ENCODE measurements at places on chromosomes 7 and 10.
A peak's percentile ranks its signal among the peaks of the same experiment; 100 is the strongest.

DNA sequence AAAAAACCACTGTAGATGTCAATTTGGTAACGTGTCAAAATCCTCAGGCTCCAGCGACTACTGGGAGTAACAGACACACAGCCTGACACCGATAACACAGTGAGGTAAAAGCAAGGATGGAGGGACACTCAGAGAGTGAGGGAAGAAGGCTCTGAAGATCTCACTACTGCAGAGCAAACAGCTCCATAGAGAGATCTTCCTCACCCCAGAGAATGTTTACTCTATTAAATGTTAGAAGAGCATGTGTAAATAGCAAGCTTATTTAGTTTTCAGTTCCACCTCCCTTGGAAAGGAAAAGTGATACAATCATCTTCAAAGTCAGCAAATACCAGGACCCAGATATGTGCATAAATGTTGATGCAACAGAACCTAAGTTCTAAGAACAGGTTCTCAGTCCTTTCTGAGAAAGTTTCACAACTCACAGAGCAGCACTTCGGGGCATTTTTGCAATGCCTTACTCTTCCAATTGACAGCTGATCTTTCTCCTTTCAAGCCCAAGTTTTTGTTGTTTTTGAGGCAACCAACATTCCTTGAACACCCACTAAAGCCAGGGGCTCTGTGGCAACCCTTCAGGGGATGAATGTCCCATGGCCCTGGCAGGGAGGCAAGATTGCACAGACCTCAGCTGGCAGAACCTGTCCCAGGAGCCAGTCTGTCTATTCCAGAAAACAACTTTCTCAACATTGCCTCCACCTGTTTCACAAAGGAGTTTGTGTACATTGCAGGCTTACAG is 177.4 kb downstream of the SFMBT2 start:
- no peak for DNase-seq

DNA sequence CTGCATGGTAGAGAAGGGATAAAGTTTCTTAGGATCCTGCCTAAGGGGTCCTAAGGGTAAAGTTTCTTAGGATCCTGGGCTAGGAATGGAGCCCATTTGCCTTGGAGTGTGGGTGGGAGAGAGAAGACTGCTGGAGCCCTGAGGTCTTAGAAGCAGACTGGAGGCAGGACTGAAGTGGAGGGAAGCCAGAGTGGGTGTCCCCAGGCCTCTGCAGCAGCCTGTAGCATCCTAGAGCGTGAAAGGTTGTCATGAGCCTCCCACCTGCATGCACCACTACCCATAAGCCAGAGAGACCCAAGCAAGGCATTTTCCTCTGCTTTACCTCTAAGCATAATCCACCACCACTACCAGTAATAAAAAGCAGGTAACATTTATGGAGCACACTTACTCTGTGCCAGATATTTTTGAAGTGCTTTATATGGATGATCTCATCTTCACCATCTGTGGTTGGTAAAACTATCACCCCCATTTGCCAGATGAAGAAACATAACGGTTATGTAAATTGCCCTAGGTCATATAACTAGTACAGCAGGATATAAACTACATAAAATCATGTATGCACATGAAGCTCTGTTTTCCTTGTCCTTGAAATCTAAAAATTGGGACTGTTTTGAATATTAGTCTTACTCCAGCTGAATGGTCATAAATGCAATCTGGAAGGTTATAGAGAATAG is 103.5 kb upstream of the CCDC6 start:
- DNase-seq = no peak

DNA sequence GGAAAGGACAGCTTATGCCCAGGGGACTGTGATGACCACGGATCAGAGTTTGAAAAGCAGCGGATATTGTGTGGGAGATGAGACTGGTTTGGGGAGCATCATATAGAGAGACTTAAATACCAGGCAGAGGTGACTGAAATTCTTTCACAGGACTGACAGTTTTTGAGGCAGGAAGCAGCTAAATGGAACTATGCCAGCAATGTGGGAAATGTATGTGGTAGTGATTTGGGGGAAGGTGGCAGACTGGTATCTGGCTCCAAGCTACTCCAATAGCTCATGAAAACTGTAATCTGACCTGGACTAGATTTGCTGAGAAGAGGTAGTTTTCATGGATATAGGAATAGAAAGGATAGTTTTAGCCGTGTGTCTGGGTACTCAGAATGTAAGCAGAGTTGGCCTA is 592.6 kb downstream of the REEP3 start:
- no peak for DNase-seq

GRCh38 chr7:127835679-127836078 is 183.7 kb downstream of the SND1 start:
- DNase-seq = no peak

DNA sequence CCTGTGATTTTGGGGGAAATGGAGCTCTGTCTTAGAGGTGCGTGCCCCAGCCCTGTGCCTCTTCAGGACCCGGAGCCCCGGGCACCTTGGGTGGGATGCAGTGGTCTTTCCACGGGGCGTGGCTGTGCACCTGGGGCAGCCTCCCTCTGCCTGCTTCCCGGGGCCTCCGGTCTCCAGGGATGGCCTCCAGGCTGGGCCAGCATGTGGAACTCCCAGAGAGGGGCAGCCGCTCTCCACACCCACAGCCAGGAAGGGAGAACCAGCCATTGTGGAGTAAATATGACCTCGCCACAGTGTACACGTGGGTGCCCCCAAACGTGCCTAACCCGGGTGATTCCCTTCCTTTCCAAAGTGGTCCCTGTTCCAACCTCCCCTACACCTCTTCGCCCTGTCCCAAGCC is 52.6 kb downstream of the JAKMIP3 start:
- DNase-seq = no peak

GRCh38 chr10:132418527-132419416 is 21.8 kb downstream of the PWWP2B start:
- DNase-seq = no peak

DNA sequence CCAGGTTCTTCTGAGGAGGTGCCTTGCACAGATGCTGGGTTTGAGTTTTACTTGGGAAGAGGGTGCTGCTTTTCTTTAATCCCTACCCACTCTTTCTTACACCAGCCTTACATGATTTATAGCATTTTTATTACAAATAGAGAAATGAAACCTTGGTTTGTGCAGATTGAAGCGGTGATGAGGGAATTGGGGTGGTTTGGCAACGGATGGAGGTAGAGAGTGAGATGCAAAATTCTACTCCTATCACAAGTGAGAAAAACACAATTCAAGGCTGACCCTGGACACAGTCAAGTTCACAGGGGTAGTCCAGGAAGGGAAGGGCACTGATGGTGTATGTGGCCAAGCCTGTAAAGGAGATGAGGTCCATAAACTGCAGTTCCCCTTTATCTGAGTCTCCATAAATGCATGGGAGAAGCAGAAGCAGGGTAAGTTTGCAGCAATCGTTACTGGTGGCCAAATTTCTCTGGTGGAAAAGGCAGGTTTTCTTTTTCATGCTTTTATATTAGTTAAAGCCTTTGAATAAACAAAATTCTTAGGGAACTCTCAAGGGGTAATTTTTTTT is 214.3 kb downstream of the JAZF1 start:
- DNase-seq = no peak

DNA sequence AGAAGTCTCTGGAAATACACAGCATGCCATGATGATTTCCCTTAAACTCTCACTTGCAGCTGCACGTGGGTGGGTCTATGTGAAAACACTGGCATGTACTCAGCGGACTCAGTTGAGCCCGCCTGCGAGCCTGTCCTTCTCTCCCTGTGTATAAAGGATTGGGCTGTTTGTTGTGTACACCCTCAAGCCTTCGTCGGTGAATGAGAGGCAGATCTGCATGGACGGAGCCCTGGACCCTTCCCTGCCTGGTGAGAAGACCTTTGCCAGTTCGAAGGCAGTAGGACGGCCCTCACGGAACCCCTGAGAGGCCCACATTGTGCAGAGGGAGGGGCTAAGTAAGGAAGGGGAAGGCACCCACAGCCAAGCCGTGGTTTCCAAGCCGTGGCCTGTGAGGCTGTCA is 121.2 kb downstream of the WDFY4 start:
- DNase-seq = no peak

GRCh38 chr7:100943693-100944092 is 5.6 kb upstream of the MUC3A start:
- DNase-seq = no peak

DNA sequence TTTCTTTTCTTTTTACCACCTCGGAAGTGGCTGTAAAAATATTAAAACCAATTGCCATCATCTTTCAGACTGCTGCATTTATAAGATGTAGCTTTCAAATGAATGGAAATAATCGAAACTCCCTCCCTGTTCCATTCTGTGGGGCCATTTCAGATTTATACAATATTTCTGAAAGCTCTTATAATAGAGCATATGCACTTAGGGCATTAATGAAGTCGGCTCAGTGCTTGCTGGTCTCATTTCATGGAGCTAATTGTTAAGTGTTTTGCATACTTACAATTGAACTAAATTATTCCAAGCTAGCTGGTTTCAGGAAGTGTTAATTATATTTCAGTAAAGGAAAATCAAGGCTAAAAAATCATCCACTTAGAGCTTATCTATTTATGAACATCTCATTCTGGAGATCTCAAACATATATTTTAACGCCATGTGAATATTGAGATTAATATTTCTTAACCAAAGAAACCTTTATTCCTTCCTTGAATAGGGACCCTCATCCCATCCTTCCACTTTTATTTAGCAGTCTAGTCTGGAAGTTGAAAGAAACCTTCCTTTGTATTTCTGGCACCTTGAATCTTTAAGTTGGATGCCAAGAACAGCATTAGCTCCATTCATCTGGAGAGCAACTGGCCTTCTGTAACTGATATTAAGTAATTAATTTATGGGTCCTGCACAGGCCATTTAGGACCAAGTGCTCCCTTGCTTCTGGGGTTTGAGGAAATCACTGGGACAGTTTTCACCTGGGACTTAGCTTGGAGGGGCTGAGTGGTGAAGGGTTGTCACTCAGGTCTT is 45.1 kb downstream of the RPS24 start:
- DNase-seq = no peak

DNA sequence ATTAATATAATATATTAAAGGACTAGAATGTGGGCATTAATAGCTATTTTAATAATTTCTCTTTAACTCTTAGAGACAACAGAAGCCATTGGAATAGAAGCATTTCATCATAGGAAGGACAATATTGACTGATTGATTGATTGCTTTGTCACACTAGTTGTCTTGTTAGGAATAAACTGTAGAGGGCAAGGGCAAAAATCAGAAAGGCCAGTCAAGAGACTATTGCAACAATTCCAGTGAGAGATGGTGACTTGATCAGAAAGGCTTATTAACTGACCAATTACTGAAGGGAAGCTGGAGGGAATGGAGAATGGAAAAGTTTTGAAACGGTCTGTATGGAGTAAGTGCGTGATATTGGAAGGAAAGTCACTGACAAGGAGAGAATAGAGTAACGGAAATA is 87.3 kb downstream of the RUNDC3B start:
- no peak for DNase-seq

- no peak for DNase-seq
Measured at GRCh38 chr10:110147961-110148360, 59.4 kb upstream of the MXI1 start.

GRCh38 chr7:10038351-10038750 is 935.3 kb upstream of the PHF14 start:
- no peak for DNase-seq

DNA sequence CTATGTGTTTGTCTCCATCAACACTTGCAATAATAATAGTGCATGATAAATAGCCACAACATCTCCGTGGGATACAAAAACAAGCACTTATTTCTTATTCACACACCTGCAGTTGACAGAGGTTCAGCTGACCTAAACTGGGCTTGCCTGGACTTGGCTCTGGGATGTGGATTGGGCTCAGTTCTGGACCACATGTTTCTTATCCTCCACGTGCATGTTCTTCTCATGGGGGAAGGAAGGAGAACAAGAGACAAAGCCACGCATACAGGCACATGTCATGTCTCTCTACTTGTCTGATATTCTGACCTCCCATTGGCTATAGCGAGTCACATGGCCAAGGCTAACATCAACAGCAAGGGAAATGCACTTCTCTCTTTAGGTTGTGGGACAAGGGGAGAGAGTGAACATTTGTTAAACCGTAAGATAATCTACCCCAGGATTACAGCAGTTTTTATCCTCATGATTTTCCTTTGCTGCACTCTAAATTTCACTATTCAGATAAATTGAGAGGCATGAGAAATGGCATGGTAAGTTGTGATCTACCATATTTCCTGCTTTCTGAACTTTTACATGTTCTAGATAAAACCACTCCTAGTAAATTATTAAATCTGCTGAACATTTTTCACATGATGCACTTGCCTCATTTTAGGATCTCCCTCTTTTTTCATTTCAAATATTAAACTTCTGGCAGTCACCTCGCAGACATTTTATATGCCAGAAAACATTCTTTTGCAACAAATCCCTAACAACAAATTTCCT is 33.7 kb downstream of the CFAP58 start:
- DNase-seq = peak; percentile 6

- no peak for DNase-seq
Measured at GRCh38 chr10:121262774-121263430, 335.3 kb downstream of the FGFR2 start.

GRCh38 chr7:113283861-113284260 is 165.5 kb upstream of the SMIM30 start:
- no peak for DNase-seq

- no peak for DNase-seq
Measured at GRCh38 chr10:6482737-6483357, 97.2 kb downstream of the PRKCQ start.

DNA sequence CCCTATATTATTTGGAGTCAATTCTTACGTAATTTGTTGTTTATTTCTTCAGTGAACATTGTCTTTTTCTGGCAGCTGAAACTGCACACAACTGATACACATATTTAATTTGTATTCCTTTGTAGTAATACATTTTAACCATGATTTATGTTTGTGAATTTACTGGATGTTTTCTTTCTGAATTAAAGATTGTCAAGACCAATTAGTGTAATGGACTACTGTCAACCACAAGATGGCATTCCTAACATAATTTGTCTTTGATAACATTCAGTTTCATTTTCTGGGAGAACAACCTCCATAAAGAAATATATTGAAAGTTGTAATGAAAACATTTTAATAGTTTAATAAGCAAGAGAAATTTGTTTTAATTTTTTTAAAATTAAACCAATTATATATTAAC is 10.1 kb downstream of the THNSL1 start:
- DNase-seq = no peak

DNA sequence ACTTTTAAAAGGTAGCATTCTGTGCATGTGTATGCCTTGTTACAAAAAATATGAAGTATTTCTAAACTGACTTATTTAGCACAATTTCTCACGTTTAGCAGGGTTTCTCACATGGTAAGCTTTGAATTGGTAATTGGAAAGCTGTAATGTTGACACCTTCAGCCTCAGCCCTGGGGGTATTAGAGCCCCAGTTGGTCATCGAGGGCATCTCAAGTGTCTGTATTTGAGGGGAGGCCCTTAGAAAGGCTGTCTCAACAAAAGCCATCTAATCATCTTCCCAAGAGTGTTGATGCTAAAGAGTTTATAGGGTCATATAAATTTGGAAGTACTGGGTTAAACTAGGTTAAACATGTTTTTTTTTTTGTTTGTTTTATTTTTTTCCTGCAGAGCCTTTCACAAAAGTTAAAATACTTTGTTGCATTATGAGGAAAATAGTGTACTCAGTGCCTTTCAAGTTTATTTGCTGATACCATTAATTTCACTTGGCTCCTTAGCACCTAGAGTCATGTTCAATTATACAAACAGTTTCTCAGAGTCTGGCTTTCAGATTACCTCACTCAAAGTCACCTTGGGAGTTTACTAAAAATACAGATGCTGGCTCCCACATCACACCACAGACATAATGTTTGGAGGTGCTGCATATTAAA is 134.0 kb downstream of the CD36 start:
- DNase-seq = no peak
